ENCODE measurements at places on chromosomes 13 and 19. TPM values are rescaled to one million over a fixed set of nuclear protein-coding genes. Genes with fewer than 3 reads are reported as not detected.

Gene ADAMTSL5
- 4.0 TPM for total RNA-seq

Gene MAST1
- total RNA-seq, result not detected

Gene BORA
- 16.1 TPM for total RNA-seq

Gene SIGLEC8
- total RNA-seq, result not detected

Gene LIM2
- total RNA-seq, result not detected

Gene TLE5
- 530 TPM for total RNA-seq

Gene LRG1
- total RNA-seq, result not detected

Gene CRX
- not detected for total RNA-seq

Gene ANKLE1
- total RNA-seq, result 0.16 TPM

Gene ZNF442
- 1.1 TPM for total RNA-seq

GRCh38 chr19:10286803-10287737, at the start of gene ICAM4:
Gene ICAM4 (plus strand): TSS chr19:10286955. CDS start chr19:10287013, 58 bp downstream.
- DNase-seq, result no peak

- no peak for DNase-seq
Observed at GRCh38 chr19:13929956-13930355, 8.3 kb downstream of the PODNL1 start.

DNA sequence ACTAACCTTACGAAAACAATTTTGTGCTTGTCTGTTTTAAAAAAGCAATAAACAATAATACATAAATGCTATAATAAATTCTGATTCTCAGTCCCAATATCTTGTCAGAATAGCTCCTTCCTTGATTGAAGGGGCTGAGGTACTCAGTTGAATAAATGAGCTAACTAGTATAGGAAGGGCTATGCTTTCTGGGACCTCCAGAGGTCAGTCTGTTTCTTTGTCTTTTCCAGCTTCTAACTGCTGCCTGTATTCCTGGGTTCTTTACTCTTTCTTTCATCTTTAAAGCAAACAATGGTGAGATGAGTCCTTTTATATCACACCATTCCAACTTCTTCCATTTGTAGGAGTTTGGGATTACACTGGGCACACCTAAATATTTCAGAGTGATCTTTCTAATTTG, 1297.0 kb upstream of the ATXN8OS start:
- DNase-seq, result no peak

- no peak for DNase-seq
Observed at GRCh38 chr13:95003019-95003813, 290.9 kb upstream of the SOX21 start.

GRCh38 chr19:43674596-43674995, 4.6 kb upstream of the PLAUR start:
- no peak for DNase-seq

DNA sequence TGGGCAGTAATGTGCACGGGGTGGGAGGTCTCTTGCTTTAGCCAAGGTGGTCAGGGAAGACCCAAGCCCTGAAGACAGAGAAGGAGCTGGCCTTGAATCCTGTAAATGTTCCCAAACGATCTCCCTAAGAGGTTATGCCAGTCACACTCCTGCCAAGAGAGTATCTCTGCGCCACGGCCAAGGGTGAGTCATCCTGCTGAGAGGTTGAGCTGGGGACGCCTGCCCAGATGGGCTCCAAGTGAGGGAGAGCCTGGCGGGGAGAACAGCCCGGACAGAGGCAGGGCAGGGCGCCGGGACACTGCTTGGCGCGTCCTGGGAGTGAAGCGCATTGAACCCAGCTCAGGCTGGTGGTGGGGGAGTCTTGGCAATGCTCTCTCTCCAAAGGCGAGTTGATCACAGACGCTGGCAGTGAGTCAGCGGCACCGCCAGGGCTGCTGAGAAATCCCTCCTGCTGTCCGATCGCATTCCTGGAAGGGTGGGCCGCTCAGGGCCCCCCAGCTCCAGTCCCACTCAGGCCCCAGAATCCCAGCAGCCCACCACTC, 16.4 kb downstream of the SULT2B1 start:
- DNase-seq, result peak; percentile 94

GRCh38 chr13:50584856-50585580, 258.5 kb downstream of the DLEU7 start:
- DNase-seq, result no peak

DNA sequence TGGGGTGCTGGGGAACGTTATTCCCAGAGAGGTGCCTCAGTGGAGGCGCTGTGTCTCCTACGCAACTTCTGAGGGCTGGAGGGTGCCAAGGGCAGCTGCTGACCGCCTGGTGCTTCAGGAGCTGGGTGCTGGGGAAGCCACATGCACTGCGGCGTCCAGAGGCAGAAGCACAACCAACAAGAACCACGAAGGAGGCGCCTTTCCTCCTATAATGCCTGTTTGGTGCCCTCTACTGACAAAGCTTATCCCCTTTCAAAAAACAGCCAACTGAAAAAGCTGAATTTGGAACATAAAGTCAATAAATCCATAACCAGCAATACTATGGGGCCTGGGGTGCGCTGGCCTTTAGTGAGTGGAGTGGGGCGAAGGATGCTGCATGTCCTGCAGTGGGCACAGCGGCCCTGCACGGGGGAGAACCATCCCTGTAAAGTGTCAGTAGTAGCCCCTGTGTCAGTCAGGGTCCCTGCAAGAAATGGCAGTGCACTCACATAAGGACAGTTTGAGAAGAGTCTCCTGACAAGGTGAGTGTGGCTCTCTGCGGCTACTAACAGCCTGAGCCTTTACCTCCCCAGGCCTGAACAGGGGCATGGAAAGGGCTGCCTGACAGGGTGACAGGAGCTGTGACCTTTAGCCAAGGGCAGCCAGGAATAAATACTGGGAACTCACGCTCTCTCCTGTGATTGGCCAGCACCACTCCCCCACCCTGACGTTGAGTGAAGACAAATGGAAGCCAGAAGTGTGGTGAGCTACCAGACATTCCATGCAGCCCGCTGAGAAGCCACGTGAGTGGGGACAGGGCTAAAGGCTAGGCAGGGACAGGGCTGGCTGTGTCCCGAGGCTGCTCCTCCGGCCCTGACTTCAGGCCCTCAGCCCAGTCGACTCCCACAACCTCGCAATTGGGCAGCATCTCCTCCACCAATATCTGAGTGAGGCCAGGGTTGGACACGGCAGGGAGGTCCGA, 4.5 kb upstream of the B3GNT8 start:
- DNase-seq, result no peak

DNA sequence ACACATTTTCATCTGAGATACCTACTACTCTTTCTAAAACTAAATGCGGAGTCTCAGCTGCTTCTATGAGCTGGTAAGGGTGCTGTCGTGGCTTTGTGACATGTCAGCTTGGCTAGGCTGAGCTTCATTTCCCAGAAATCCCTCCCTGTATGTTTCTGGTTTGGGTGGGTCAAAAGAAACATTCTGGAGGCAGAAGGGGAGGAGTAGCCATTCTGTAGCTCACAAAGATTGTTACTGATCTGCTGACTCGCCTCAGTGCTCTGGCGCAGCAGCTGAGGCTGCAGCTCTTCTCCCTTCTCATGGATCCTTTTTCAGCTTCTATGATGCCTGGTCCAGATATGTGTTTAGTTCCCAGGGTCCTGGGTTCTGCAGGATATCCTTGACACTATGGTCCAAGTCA, 114.7 kb downstream of the RAP2A start:
- no peak for DNase-seq

GRCh38 chr19:43596842-43597461, 557 bp downstream of the ZNF576 start:
- DNase-seq, result no peak

- peak; percentile 72 for DNase-seq
Observed at GRCh38 chr13:109332506-109333499, 453.6 kb downstream of the IRS2 start.

GRCh38 chr19:9981406-9982260, 28.7 kb downstream of the COL5A3 start:
- no peak for DNase-seq

GRCh38 chr13:102273111-102273510, 128.7 kb downstream of the FGF14 start:
- no peak for DNase-seq

GRCh38 chr13:56352901-56353300, 787.8 kb upstream of the PRR20A start:
- DNase-seq, result no peak

DNA sequence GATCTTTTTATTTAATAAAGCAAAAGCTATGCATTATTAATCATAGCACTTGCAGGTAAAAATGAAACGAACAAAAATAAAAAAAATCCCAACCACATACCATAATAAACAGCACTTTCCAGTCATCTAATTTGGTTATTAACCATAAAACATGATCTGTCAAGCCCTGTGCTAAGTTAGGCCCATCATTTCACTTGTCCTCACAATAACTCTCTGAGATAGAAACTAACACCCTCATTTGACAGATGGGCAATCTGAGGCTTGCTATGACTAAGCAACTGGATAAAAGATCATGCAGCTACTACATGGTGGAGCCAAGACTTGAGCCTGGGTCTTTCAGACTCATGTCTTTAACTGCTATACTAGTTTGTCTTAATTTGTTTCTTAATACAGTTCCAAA, 21.8 kb downstream of the PROSER1 start:
- no peak for DNase-seq

GRCh38 chr19:51607077-51607476, 23.1 kb downstream of the SIGLEC5 start:
- no peak for DNase-seq

DNA sequence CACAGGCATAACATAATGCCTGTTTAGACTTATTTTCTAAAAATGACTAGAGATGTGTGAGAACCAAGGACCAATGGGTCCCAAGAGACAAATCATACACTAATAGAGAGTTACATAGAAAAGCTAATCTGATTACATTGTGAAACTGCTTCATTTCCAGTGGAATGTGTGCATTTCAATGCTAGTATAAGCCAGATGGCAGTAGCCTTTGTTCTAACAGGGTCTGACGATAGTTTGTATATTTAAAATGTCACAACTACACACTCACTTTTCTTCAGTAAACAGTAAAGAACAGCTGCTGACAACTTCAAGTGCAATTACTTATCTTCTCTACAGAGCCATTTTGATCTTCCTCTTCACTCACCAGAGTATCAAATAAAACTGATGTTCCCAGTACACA, 4.3 kb upstream of the SLITRK5 start:
- no peak for DNase-seq

DNA sequence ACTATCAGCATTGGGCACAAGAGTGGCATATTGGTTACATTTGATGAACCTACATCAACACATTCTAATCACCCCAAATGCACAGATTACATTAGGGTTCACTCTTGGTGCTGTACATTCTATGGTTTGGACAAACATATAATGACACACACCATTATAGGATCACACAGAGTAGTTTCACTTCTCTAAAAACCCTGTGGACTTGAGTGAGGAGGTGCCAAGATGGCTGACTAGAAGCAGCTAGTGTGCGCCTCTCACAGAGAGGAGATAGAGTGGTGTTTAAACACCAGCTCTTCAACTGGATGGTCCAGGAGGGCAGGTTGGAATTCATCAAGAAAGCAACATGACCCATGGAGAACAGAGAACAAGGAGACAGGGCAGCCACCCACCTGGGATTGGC, 265.6 kb downstream of the TDRD3 start:
- DNase-seq, result no peak

GRCh38 chr13:76696370-76696769, 189.8 kb downstream of the KCTD12 start:
- no peak for DNase-seq

GRCh38 chr13:65555962-65556361, 1674.2 kb downstream of the PCDH9 start:
- no peak for DNase-seq

DNA sequence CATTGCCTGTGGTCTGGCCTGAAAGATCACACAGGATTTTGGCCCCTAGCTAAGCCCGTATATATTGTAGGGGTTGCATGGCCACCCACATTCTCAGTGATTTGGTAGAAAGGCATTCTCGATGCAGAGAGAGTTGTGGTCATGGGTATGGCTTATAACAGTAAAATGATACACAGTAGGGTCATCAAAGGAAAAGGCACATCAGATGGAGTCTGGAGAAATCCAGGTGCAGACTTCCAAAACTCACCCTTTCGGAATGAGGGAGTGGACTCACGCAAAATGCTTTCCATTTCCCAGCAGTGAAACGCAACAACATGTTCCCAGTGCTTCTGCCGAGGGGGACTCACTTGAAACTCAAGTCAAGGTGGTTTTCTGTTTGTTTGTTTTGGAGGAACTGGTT, 802.5 kb upstream of the SLITRK1 start:
- DNase-seq, result peak; percentile 70

GRCh38 chr13:113796211-113796963, 37.4 kb downstream of the TMEM255B start:
- DNase-seq, result no peak

- no peak for DNase-seq
Observed at GRCh38 chr13:80010286-80010831, 330.6 kb downstream of the SPRY2 start.

GRCh38 chr19:1157931-1158884, 15.9 kb downstream of the SBNO2 start:
- DNase-seq, result no peak

DNA sequence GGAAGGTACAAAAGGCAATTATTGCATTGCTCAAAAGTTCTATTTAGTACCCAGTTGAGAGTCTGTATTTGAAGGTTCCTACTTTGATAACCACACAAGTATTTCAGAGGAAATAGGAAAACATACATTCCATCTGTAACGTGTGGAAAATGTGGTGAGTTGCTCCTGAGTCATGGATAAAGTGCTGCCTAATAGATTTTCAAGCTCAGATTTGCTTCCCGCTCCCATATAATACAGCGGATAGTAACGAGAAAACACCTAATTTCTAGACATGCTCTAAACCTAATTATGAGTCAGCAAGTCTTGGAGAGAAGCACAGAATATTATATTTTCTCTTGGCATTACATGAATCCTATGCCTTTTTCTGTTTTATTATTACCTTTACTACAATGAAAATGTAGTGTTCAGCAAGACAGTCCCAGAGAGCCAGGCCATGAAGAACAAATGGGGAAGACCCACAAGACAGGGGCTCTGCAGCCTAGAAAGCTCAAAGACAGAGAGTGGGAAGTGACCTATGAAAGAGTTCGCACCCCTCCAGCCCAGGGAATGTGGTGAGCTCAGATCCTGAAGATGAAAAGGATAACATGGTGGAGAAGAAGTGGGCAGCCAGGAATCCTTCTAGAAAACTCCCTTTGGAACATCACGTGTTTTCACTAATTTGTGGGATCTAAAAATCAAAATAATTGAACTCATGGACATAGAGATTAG, 116.1 kb downstream of the STARD13 start:
- no peak for DNase-seq

DNA sequence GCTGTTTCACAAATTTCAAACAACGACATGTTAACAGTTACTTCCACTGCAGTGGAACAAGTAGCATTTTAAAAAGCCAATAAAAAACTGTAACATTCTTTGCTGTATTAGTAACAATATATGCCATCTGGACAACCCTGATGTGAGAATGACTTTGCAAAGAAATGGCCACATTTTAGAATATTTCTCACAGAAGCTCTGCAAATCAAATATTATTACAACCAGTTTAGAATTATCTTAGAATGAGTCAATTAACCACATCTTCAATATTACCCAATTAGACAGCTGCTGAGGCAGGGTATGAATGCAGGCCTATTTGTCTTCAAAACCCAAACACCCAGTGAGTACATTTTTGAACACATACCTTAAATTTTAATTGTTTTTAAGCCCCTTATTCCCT, 3.2 kb downstream of the ZNF699 start:
- no peak for DNase-seq

- DNase-seq, result no peak
Observed at GRCh38 chr13:105997581-105998550, 537.6 kb downstream of the EFNB2 start.

- peak; percentile 71 for DNase-seq
Observed at GRCh38 chr19:55368701-55369563, 1.3 kb downstream of the IL11 start.

Data from SJSA1 (cell line).